ENCODE measurements at places on chromosomes 1 and 21.

DNA sequence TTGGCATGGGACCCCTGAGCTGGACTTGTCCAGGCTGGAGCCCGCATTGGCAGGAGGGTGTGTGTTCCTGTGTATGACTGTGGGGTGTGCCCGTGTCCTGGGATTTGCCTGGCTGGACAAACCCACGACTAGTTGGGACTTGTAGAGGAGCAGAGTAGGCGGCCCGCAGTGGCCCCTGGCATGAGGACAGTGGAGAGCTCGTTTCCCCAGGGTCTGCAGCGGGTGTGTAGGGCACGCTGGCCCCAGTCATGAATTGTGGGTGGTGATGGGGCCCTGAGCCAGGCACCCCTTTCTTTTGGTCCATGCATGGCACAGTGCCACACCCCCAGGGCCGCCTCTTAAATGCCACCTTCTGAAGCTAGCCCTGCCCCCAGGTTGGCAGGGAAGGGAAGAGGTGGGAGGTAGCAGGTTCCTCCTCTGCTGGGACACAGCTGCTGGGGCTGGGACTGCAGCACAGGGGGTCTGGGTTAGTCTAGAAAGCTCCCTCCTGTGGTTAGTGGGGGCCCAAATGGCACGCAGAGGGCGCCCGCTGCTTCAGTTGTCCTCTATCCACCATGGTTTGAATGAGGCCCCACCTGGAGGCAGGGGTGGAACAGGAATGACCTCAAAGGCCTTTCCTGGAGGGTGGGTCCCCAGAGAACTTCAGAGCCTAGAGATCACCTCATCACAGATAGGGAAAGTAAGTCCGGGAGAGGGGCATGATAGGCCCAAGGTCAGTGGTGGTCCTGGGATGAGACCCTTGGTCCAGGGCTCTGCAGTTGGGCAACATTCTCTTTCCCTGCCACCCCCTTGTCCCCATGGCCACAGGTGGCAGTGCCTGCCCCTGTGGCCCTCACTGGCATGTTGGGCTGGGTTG lies 4.1 kb downstream of the CROCC start:
- DNase-seq, result no peak

DNA sequence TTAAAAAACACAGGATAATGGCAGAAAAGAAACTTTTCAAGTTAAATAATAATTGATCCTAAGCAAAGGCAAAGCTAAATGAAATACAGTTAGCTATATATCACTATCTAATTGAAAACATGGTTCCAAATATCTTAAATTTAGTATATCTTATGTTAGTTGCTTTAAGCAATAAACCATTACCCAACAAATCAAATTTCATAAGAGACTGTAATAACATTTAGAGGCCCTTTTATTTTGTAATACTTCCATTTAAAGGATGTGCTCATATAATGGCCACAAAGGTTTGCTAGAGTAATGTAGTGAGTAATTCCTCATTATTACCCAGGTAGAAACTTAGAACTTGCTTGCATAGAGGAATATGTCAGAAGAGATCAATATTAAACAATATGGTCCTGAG lies 32.3 kb downstream of the RPL5 start:
- no peak for DNase-seq

DNA sequence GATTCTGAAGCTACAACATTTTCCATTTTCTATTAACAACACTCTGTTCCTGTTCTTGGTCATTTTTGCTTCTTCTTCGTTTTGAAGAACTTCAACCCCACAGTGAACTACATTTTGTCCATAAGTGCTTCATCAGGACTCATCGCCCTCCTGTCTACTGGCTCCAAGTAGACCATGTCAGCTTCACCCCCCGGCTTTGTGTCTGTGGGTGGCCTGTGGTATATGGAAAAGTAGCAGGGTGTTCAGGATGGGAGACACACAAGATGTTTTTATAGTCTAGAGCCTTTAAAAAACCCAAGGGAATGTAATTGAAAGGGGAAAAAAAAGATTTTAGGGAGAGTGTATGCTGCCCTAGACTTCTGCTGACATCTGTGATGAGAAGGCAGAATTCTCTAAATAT lies 46.1 kb downstream of the GIPC2 start:
- no peak for DNase-seq

GRCh38 chr1:1037366-1038327 lies 17.7 kb downstream of the AGRN start:
- no peak for DNase-seq

DNA sequence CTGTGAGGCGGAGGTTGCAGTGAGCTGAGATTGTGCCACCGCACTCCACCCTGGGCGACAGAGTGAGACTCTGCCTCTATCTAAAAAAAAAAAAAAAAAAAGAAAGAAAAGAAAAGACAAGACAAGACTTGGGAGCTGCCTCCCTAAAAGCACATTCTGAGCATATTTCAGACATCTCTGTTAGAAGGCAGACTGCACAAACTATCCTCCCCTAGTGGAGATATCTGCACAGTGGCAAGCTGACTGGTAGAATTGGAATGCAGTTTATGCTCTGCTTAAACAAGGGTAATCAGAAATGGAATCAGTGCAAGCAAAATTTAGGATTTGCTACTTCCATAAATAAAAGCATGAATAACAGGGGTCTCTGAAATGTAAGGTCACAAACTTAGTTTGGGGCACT lies 31.8 kb downstream of the GNG4 start:
- DNase-seq, result no peak

GRCh38 chr1:87180682-87181081 lies 148.0 kb upstream of the LMO4 start:
- no peak for DNase-seq

DNA sequence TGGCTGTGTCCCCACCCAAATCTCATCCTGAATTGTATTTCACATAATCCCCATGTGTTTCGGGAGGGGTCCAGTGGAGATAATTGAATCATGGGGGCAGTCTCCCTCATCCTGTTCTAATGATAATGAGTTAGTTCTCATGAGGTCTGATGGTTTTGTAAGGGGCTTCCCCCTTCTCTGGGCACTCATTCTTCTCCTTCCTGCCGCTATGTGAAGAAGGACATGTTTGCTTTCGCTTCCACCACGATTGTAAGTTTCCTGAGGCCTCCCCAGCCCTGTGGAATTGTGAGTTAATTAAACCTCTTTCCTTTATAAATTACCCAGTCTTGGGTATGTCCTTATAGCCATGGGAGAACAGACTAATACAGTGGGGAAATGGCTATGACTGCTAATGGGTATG lies 72.7 kb upstream of the ZNF648 start:
- DNase-seq, result no peak

DNA sequence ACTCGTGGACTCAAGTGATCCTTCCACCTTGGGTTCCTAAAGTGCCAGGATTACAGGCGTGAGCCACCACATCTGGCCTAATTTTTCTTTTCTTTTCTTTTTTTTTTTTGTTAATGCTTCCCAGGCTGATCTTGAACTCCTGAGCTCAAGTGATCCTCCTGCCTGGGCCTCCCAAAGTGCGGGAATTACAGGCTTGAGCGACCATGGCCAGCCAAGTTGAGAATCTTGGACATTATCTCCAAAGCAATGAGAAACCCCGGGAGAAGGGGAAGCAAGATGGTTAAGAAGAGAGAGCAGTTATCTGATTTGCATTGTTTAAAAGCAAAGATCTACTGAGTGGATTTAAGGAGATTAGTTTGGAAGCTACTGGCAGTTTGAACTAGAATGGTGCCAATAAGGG lies 9.1 kb downstream of the HIPK1 start:
- DNase-seq, result no peak

GRCh38 chr21:25487046-25487594 lies 120.2 kb downstream of the MRPL39 start:
- DNase-seq, result no peak

DNA sequence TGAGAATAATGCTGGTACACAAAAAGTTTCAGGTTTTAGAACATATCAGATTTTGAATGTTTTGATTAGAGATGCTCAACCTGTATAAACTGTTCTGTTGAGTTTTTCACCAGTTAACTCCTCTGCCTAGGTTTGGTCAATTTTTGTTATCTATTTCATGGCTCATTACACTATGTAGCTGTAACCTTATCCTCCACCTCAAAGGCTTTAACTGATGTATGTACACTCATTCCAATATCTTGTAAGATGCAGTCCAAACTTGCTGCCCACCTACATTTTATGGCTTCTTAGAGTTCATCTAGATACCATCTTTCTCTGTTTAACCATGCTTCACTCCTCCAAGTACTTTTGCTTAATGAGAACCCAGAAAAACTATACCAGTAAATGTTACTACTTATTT lies 107.8 kb downstream of the EIF4G3 start:
- DNase-seq, result no peak

GRCh38 chr1:148379170-148379500 lies 104.0 kb downstream of the PPIAL4G start:
- DNase-seq, result no peak

DNA sequence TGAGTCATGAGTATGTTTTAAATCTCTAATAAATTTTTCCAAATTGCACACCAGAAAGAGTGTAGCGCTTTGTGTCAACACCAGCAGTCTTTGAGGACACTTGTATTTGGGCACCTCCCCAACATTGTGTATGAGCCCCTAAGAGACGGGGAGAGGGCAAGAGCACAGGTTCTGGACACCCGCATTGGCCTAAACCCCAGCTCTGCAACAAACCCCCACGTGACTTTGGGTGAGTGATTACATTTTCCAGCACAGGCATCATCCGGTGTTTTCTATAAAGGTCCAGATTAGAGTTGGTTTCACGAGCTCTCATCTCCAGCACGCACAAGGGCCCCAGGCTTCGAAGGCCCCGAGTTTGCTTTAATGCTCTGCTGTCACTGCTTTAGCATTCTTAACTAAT lies 66.3 kb upstream of the SLC45A1 start:
- DNase-seq, result no peak

- DNase-seq, result no peak
These were observed 4.0 kb downstream of the CD247 start for GRCh38 chr1:167514288-167514687.
